ENCODE measurements at places on chromosomes 1 and 21.

GRCh38 chr1:76857973-76858372 lies 9.3 kb upstream of the ST6GALNAC5 start:
- no peak for DNase-seq

- DNase-seq: no peak
Measured at GRCh38 chr1:107934578-107934977, 30.4 kb downstream of the VAV3 start.

DNA sequence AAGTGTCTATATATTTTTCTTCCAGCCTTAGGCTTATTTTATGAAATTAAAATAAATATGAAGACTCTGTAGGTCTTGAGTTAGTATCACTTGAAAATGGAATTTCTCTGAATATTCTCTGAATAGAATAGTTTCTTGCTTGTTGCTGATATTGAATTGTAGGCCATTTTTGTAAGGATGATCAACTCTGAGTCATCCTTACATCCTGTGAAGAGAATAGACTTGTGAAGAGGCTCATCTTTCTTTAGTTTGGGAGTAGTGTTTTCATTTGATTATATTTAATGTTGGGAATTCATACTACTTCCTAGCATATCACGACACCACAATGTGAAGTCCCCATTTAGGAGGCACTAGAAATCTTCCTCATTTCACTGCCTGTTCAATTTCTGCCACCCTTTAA lies 27.5 kb upstream of the CD1D start:
- DNase-seq: no peak

DNA sequence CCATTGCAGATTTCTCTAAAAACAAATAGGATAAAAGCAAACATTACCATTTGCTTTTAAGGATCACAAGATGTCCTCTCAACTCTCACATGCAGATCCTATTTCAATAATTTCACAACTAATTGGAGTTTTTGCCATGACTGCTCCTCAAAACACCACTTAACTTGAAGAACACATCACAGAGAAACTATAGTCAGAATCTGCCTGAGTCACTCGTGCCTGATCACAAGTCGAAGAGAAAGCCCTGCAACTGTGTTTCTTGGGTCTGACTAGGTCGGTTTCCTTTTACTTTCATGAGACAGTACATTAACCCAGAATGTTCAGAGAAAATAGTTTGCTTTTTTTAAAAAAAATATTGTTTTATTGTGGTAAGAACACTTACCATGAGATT lies 46.3 kb upstream of the SMYD2 start:
- no peak for DNase-seq

DNA sequence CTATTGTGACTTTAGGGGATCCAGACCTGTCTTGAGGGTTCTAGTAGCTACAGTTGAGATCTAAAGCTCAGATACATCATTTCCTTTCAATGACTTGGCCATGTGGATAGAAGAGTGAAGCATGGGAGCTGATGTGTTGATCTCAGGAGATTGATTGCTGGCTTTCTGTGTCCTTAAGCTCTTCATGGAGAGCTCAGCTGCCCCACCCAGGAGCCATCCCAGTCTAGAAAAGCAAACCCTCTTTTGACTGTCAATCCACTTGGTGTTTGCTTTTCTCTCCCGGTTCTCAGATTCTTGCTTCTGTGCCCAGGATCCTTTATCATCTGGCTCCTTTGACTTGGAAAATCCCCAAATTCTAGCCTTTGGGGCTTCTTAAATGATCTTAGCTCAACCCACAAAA lies 87.2 kb downstream of the ATP1A1 start:
- DNase-seq: no peak

- DNase-seq: no peak
Measured at GRCh38 chr21:37574316-37574715, 207.7 kb downstream of the DYRK1A start.

- no peak for DNase-seq
Measured at GRCh38 chr1:61119085-61119484, 36.7 kb downstream of the NFIA start.

GRCh38 chr1:234559152-234559901 lies 50.7 kb downstream of the IRF2BP2 start:
- no peak for DNase-seq

DNA sequence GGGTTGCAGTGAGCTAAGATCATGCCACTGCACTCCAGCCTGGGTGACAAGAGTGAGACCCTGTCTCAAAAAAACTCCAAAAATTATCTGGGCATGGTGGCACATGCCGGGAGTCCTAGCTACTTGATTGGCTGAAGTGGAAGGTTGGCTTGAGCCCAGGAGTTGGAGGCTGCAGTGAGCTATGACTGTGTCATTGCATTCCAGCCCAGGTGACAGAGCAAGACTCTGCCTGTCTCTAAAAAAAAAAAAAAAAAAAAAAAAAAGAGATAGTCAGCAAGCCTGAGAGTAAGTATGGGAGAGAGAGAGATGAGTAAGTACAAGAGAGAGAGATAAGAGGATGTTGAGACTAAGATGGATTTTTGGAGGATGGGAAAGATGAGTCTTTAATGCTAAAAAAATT lies 180.8 kb upstream of the CACYBP start:
- DNase-seq: peak; percentile 28

GRCh38 chr1:186512698-186513457 lies 52.0 kb upstream of the PDC start:
- no peak for DNase-seq

GRCh38 chr1:118902711-118903191 lies 85.4 kb downstream of the TBX15 start:
- peak; percentile 70 for DNase-seq

DNA sequence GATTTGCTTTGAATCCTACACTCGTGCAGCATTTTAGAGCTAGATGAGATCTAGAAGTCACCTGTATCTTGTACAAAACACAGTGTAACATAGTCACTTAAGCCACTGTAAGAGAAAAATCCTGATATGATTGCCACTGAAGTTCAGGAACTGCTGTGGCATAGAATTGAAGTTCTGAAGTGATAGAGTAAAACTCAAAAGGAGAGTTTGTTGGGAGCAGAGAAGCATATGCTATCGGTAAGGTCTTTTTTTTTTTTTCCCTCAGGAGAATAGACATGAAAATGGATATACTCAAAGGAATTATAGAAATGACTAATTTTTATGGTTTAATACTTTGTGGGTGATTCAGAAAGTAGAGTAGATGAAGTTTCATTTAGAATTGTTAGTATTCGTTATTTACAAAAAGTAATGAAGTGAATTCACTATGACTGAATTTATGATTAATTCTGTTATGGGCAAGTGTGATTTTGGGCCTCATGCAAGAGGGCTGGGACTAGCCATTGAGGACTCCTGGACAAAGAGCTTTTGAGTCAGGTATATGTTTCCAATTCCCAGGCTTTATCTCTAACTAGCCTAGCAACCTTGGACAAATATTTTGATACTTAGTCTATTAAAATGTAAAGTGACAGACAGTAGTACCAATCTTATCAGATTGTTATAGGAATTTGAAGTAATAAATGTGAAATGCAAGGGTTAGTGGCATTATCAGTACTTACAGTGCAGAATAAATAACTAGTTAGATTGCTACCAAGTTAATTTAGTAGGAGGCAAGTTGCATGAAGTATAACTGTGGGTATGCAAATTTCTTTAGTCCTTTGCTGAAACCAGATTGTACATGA lies 3.1 kb downstream of the KCTD3 start:
- no peak for DNase-seq

GRCh38 chr21:32307706-32308105 lies 9.1 kb downstream of the MRAP start:
- DNase-seq: peak; percentile 17

Data from fibroblast of skin of abdomen (primary cell).